Hair follicle dermal papilla cell (primary cell): ENCODE measurements at places on chromosomes 12 and 14. TPM values are rescaled to one million over a fixed set of nuclear protein-coding genes. Genes with fewer than 3 reads are reported as not detected.

SIX6 gene
- 0.16 TPM in 1 of 2 replicates, not detected in the other for total RNA-seq

HOXC5 gene
- 0.12 TPM in 1 of 2 replicates, not detected in the other for total RNA-seq

ABCD2 gene
- under 0.01 and 0.12 TPM in 2 replicates for total RNA-seq

SOX5 gene
- 0.49 and 0.97 TPM in 2 replicates for total RNA-seq
